Central memory CD8-positive, alpha-beta T cell (primary cell): ENCODE measurements at places on chromosomes 1 and 21.
A peak's percentile ranks its signal among the peaks of the same experiment; 100 is the strongest.

GRCh38 chr1:14817223-14818170 lies 219.0 kb downstream of the KAZN start:
- no peak for DNase-seq

DNA sequence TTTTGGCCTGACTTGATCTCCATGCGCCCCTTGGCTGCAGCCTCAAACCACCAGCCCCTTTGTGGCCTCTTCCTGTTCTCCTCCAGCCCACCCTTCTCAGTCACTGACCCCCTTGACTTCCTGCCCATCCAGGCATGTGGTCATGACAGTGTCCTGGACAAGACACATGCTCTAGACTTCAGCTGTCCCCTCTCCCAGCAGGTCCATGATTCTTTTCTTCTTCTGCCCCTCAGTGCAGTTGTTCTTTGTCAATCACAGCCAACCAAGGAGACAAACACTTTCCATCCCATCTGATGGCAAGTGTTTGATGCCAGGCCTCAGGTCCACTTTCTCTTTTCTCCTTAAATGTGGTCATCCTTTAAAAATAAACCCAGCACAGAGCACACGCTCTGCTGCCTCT lies 49.7 kb downstream of the SYT6 start:
- DNase-seq, result no peak

DNA sequence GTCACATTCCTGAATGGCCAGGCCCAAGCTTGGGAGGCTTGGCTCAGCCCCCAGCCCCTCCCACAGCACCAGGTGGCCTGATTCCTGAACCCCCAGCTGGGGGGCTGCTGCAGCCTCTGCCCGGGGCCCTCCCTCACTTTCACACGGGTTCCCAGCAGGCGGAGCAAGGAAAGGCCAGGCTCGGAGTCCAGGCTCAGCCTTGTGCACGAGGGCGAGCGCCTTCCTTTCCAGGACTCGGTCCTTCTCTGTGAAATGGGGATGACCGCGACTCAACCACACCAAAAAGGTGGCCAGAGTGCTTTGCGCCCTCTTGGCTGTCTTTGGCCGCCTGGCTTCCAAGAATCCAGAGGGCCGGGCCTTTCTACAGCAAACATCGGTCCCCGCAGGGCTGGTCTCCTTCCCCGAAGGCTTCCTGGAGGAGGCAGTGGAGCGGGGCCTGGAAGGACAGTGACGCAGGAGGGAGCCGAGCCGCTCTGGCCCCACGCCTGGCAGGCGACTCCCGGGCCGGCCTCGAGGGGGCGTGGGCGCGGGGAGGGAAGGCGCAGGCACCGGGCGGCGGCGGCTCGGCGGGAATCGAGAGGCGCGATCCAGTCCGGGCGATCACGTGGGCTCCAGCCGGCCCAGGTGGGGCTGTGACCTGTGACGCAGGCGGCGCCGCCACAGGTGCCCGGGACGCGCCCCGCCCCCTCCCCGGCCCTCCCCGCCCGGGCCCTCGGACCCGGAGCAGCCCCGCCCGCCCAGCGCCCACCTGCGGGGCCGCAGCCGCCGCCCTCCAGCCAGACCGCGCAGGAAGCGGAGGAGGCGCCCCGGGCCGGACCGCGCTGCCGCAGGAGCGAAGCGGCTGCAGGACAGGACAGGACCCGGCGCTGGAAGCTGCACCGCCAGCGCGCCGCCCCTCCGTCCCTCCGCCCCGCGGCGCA lies at the start of gene ARHGEF16:
ARHGEF16 (plus strand) TSS at position 775 of the 920 bp plus-strand sequence. CDS start 8,420 bp downstream, outside the sequence.
- no peak for DNase-seq

DNA sequence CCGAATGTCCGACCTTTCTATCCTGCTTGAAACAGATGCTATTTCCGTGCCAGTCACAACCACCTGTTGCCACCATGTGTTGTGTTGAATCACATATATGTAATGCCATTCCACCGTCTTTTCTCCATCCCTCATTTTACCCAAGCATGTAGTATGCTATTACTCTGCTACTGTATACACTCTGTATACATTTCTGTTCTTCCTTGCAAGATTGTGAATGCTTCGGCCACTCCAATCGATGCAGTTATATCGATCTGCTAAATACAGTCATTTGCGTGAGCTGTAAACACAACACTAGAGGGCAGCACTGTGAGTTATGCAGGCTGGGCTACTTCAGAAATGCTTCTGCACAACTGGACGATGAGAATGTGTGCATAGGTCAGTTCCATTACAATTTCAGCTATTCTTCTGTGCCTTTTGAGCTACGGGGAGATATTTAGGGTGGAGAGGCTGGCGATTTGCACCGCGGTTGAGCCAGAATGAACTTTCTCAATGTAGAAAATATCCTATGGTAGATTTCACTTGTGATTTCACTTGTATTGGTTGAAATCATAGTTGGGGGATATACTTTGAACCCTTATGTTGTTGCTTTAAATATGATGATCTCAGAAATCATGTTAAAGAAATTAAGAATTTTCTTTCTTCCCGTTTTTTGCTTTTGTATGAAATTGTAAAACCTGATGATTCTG lies 289.8 kb downstream of the NTNG1 start:
- no peak for DNase-seq

DNA sequence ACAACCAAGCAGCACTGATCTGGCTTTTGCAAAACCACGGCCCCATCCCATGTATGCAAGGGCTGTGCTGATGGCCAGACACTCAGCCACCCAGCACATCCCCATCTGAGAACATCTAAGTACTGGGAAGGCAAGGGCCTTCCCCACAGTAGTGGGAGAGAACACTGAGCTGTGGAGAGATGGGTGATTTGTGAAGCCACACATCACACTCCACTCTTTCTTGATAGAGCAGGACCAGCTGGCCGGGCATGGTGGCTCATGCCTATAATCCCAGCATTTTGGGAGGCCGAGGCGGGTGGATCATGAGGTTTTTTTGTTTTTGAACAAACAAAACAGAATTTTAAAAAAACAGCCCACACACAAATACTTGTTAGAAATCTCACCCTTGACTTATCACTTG lies 28.2 kb upstream of the RXRG start:
- DNase-seq, result no peak

DNA sequence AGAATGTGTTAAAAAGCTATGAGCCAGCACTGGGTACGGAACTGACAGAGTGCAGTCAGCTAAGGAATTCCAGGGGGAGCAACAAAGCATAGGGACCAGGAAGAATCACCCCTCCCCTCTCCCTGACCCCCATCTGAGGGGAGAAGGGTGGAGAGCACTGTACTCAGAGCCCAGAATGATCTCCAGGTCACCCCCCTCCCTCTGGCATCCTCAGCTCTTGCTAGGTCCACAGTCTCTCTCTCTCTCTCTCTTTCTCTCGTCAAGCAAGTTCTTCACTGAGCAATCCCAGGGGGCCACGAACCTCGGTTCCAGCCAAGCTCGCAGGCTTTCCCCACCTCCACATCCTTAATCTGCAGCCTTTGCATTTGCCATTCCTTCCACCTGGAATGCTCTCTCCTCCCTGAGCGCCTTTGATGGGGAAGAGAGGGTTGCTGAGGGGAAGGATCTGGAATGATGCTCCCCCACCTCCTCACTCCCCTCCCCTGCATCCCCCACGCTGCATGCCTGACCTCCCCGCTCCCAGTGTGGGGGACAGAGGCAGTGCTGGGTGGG lies 6.7 kb upstream of the WASF2 start:
- no peak for DNase-seq

DNA sequence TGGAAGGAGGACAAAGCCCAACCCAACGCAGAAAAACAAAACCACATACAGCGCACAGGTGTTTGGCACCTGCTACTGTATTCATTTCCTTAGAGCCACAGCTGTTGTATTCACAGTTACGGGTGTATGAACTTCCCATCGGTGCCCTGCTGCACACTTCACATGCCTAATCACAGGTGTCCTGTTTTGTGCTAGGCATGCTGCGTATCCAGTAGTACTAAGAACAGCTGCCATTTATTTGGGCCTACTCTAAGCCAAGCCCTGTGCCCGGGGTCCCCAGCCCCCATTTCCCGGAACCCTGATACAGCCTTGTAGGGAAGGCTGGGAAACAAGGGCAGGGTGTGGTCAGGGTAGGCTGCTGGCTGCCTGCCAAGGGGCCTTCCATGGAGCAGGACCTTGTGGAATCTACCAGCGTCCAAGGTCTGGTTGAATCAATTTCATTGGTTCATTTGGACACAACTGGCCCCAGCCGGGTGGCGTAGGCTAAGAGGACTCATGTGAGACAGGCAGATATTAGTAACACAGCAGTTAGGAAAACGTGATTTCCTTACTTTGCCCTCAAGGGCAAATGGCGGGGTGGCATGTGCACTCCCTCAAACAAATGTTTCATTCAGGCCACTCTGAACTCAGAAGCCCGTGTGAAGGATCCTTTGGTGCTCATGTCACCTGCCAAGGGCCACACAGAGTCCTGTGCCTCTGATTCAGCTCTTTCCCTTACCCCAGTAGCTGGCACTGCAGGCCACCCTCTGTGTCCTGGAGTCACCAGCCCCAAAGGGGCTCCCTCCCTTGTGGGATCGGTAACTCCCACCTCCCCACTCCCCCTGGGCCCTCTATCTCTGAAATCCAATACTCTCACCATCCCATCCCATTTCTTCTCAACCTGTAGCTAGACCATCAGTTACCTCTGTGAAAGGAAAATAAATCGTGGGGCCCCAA lies 986 bp upstream of the RNF186 start:
- no peak for DNase-seq

DNA sequence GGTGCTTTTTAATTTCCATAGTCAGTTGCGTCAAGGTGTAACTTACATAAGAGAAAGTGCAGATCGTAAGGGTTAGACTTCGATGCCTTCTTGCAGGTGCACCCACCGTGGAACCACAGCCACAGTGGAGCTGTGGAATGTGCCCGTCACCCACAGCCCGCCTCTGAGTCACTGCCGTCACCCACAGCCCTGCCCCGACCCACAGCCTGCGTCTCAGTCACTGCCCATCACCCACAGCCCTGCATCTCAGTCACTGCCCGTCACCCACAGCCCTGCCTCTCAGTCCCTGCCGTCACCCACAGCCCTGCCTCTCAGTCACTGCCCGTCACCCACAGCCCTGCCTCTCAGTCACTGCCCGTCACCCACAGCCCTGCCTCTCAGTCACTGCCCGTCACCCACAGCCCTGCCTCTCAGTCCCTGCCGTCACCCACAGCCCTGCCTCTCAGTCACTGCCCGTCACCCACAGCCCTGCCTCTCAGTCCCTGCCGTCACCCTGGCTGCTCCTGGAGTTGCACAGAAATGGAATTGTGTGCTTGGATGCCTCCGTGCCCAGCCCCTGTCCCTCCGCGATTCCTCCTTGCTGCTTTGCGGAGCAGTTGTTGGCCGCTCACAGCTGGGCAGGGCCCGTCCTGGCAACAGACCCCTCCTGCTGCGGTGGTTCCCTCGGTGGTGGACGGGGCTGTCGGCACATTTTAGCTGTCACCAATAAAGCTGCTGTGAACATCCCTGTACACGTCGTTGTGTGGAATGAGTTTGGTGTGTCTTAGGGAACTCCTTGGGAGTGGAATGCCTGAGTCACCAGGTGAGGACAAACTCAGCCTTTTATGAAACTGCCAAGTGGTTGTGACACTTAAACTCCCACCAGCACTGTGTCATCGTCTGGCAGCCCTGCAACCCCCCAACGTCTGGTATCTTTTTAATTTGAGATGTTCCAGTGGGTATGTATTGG lies 44.9 kb upstream of the COL6A2 start:
- peak; percentile 77 for DNase-seq

GRCh38 chr1:58460469-58460868 lies 86.1 kb downstream of the OMA1 start:
- DNase-seq, result no peak

GRCh38 chr1:170162459-170163246 lies 16.9 kb downstream of the NTMT2 start:
- no peak for DNase-seq

GRCh38 chr1:237794071-237794470 lies 96.7 kb downstream of the ZP4 start:
- no peak for DNase-seq

- peak; percentile 14 for DNase-seq
Observed at GRCh38 chr21:28832013-28832714, 160.5 kb downstream of the LTN1 start.

GRCh38 chr1:177571076-177571475 lies 398.8 kb downstream of the SEC16B start:
- no peak for DNase-seq

DNA sequence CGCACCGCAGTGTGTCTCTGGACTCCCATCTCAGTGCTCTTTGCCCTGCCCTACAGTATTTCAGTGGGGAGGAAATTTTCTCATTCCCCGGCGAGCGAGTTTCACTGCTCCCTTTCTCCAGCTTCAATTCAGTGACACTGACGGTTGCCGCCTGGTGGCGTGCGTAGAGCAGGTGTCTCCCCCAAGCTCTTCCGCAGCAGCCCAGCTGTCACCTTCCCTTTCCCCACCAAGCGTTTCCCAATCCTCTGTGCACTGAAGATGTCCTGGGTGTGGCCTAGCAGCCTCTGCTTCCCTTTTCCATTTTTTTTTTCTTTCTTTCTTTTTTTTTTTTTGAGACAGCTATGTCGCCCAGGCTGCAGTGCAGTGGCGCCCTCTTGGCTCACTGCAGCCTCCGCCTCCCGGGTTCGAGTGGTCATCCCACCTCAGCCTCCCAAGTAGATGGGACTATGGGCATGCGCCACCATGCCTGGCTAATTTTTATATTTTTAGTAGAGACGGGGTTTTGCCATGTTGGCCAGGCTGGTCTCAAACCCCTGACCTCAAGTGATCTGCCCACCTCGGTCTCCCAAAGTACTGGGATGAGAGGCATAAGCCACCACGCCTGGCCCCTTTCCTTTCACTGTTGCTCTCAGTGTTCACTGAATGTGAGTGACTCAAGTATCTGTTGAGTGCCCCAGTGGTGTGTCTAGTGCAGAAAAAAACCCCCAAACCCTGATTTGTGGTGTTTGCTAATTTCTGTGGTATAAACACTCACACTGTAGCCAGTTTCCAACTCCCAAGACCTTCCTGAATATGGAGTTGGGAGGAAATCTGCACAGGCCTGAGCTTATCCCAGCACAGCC lies 30.1 kb downstream of the TNFRSF1B start:
- no peak for DNase-seq

DNA sequence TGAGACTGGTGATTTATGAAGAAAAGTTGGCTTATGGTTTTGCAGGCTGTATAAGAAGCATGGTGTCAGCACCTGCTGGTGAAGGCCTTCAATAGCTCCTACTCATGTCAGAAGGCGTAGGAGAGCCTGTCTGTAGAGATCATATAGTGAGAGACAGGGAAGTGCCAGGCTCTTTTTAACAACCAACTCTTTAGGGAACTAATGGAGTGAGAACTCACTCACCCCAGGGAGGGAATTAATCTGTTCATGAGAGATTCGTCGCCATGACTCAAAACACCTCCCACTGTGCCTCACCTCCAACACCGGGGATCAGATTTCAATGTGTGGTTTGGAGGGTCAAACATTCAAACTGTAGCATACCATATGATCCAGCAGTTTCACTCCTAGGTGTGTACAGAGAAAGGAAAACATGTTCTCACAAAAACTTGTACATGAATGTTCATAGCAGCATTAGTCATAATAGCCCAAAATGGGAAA lies 72.6 kb downstream of the TTC3 start:
- no peak for DNase-seq

- no peak for DNase-seq
Observed at GRCh38 chr1:232428786-232429530, 201.0 kb downstream of the SIPA1L2 start.
